ENCODE measurements at places on chromosomes 7 and 10.

- peak; percentile 46 for DNase-seq
These were observed 80.6 kb upstream of the NAMPT start for GRCh38 chr7:106365252-106366005.

DNA sequence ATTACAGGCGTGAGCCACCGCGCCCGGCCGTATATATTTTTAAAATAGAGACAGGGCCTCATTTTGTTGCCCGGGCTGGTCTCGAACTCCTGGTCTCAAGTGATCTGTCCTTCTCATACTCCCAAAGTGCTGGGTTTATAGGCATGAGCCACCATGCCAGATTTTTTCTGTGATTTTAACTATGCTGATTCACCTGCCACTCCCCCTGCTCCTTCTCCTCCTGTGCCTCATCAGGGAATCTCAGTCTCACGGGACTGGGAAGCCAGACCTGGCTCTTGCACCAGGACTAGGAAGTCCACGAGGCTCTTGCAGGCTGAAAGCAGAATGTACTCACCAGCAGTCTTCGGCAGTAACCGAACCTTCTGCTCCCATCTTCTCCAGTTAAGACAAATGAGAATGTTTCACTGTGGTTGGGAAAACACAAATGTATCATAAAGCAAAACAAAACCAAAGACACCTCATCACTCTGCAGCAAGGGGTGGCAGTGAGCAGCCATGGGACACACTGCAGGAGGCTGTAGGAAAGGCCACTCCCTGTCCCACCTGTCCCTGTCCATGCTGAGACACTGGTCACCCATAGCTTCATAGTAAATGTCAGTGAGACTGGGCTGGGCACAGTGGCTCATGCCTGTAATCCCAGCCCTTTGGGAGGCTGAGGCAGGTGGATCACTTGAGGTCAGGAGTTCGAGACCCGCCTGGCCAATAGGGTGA is 78.7 kb upstream of the MKRN1 start:
- DNase-seq, result no peak

GRCh38 chr10:95397747-95398146 is 106.9 kb upstream of the PDLIM1 start:
- no peak for DNase-seq

- no peak for DNase-seq
These were observed 54.7 kb upstream of the VWC2 start for GRCh38 chr7:49718760-49719159.

DNA sequence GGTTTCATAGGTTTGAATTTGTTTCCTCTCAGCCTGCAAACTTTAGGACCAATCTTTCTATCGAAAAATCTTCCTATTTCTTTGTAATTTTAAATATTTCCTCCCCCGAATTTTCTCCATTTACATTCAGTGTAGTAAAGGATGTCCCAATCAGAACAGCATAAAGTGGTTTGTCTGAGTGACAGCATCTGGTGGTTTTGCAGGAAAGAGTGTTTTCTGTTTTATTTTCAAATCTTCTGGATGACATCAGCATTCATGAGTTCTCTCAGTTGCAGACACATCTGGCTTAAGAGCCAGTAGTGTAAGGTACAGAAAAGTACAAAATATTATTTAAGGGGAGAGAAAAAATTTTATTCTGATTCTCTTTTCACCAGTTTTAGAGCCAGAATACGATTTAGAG is 634.8 kb downstream of the PHTF2 start:
- no peak for DNase-seq

GRCh38 chr10:121285406-121286196 is 312.6 kb downstream of the FGFR2 start:
- no peak for DNase-seq

DNA sequence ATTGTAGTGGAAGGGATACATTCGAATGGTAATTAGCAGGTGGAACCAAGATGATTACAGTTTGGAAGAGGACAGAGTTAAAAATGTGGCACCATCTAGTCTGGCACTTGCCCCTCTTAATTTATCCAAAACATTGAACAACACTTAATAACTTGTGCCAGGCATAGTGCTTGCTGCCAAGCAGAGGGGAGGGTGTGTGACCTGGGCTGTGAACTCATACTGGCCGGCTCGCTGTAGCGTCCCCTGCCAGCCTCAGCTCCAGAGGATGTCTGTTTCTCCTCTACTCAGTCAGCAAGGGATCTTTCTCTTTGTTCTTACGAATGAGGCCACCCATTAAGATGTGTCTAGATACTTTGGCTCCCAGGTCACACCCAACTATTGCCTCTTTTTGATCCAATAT is 179.4 kb upstream of the INHBA start:
- no peak for DNase-seq

GRCh38 chr10:96138102-96138501 is 8.0 kb downstream of the ZNF518A start:
- DNase-seq, result peak; percentile 53

GRCh38 chr7:43390576-43390975 is 192.3 kb upstream of the STK17A start:
- no peak for DNase-seq

DNA sequence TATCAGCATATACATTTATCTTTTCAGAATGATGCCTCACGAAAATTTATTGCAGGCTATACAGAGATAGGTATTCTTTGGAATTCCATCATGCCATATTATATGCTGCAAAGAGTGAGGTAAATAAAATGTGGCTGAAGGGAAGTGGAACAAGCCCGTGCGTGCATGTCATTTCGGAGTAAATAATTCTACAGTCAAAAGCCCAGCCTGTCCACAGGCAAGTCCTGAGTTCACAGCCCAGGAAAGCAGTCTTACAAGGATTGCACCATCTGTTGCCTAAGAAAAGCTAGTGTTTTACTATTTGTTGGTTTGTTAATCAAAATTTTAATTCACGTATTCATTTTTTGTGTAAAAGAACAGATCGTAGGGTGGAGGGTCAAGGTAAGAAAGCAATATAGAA is 292.4 kb upstream of the AKR1E2 start:
- no peak for DNase-seq

- DNase-seq, result no peak
These were observed 1.3 kb downstream of the UBE2H start for GRCh38 chr7:129951226-129952085.

- no peak for DNase-seq
These were observed 51.4 kb upstream of the PDCD4 start for GRCh38 chr10:110820321-110820814.

DNA sequence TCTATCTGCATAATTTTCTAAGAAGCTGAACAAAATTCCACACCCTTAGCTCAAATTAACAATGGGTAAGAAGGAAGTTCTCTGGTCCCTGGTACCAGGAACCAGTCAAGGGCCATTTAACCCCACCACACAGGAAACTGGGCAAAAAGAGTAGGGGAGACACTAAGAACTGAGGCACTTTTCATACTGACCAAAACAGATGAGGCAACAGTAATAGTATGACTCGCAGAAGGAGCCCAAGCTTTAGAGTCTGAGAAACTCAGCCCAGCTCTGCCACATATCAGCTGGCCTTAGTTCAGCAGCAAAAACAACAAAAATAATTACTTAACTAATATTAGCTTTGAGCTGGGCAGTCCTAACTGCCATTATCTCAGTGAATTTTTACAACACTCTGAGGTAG is 221.2 kb downstream of the FAM107B start:
- DNase-seq, result no peak

GRCh38 chr7:142939226-142939910 is at the start of gene LLCFC1:
Gene LLCFC1, plus strand, starts transcription at chr7:142939484. Its CDS starts 138 bp downstream, at chr7:142939622.
- DNase-seq, result no peak

Measured in GM12878 (cell line).